ENCODE measurements at places on chromosomes 7 and 10.

DNA sequence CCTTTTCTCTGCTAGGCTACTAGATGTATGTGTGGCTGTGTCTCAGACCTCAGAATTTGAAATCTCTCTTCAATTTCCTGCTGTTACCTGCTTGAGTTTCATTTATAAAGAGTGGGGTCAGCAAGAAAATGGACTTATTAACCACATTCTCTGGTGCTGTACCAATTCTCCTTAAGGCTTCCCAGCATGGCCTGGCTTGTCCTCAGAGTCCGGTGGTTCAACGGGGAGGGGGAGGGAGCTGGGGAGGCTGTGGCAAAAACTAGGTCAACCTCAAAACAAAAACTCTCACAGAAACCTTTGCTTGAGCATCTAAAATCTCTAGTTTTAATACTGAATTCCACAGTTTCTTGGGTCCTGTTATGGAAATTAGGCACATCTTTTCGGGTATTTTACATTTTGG is 389.1 kb upstream of the COBL start:
- no peak for DNase-seq

DNA sequence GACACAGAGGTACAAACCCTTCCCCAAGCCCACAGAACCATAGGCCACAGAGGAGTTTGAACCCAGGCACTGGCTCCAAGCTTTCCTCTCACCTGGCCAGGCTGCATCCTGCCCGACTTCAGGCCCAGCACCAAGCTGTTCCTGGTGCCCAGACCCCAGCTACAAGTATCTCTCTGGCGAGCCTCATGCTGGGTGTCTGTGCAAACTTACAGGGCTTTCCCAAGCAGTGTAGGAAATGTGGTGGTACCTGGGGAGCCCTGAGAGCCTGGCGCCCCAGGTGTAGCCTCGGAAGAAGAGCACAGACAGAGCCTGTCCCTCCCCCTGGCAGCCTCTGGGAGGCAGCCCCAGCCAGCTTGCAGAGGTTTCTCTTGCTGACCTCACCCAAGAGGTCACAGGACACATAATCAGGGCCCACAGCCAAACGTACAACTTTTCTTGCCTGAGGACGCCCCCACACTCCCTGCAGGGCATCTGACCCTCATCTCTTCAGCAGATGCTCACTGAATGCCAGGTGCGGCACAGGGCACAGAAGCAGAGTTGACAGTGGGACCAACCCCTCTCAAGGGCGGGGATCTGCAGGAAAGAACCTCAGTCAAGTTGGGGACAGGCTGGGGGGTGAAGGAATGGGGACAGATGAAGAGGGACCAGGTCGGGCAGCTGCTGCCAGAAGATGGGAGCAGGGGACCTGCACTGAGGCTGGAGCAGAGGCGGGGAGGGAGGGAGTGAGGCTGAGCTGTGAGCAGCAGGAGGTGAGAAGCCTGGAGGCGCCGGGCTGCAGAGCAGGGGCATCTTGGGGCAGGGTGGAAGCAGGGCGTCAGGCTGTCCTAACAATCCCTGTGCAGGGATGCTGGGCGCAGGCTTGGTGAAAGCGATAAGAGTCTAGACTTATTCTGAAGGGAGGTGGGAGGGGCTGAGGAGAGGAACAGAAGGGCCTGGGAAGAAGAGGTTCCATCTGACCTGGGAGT is 16.3 kb upstream of the MYL7 start:
- DNase-seq, result no peak

DNA sequence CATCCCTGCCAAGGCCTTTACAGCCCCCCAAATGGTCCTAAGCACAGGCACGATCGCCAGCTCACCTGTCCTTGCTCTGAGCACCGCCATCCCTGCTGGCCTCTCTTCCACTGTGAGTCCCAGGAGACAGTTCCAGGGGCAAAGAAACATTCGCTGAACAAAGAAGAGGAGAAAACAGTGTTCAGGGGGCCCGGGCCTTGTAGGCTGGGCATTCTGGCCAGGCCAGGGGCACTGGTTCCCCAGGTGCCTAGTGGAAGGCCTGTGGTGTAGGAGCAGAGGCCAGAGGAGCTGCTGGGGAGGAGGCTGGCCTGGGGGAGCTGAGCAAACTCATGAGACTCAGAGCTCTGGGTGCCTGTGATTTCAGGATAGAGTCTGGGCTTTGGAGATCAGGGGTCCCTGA is 22.6 kb downstream of the AQP1 start:
- no peak for DNase-seq

- peak; percentile 26 for DNase-seq
Observed at GRCh38 chr7:128405471-128406313, 4.1 kb downstream of the IMPDH1 start.

DNA sequence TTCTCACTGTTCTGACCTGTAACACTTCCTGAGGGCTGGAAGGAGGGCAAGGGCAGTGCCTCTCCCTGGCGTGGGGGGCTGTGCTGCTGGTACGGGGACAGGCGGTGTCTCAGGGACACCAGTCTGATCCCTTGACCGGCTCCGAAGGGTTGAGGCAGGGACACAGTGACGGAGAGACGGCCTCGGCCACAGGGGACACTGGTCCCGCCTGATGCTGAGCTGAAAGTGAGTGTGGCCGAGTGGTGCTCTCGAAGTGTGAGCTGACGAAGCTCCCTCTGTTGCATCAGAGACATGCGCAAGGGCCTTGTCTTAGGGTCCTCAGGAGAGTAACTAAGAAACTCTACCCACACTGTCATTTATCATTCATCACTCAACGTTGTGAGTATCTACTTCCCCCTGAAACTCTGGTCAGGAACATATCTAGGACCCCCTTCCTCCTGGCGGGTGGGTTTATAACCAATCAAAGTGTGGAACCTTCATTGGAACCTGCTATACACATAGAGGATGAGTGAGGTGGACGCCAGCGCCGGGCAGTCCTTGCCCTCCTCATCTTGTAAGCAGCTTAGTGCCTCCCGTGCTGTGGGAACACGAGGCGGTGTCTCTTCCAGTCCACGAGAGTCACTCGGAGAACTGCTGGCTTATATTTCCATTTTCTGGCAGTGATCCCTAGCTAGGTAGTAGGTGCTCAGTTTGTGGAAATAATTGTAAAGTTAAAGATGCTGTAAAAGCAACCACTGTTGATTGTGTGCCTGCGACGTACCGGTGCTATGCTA is 283.1 kb downstream of the DNAJB6 start:
- no peak for DNase-seq

DNA sequence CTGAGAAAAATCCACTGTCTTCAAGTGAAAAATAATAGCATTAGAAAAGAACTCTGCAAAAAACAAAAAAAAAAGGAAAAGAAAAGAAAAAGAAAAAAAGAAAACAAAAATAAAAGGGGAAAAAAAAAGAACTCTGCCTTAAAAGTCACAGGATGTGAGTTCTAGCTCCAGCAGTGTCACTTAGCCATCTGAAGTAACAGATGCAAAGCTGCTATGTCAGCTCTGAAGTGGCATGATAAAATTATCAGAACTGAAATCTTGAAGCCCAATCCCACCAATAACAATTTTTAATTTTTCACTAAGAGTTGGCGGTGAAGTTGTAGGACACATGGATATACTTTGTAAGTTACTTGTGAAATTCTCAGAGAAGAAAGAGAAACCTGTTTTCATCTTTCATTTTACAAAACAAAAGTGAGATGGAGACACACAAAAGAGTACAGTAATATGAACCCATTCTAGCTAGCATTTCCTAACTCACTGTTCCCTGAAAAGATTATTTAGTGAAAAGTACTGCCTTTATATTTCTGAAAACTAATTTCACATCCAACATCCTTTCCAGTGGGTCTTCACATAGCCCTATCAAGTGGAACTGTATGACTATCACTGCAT is 103.5 kb downstream of the ELAPOR2 start:
- no peak for DNase-seq
